ENCODE measurements at places on chromosomes 12 and 14. TPM values are rescaled to one million over a fixed set of nuclear protein-coding genes. Genes with fewer than 3 reads are reported as not detected.

GRCh38 chr12:88552610-88553079 lies 27.6 kb downstream of the KITLG start:
- DNase-seq: no peak

- DNase-seq: peak; percentile 96
These were observed 33.3 kb downstream of the MIA2 start for GRCh38 chr14:39266871-39267607.

- DNase-seq: no peak
These were observed 37.3 kb downstream of the PTGER2 start for GRCh38 chr14:52351233-52352060.

RNASE3 gene
- not detected for total RNA-seq

SIRT4 gene
- total RNA-seq: 2.4 TPM

DNA sequence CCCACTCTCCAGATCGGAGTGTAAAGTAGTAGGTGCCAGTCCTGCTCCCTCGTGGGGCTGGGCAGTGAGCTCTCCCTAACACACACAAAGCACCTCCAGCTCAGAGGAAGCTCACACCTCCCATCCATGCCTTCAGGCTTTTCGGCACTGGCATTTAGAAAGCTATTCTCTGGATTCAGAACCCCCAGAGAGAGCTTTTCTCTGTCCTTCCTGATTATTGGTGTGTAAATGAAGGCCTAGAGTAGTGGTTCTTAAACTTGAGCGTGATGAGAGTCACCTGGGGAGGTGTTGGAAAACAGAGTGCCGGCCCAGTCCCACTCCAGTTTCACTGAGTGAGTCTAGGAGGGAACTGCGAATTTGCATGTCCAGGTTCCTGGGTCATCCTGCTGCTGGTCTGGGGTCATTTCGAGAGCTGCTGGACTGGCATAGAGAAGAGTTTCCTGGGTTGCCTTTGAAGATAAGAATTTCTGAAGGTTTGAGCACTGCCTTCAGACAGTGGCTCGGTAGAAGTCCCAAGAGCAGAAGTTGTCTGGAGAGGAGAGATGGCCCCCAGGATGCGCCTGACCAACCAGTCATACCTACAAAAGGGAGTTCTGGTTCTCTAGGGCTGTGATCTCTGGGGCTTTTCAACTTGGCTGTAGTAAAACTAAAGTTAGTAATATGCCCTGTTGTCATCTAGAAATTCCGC lies 15.1 kb downstream of the CD9 start:
- no peak for DNase-seq

- no peak for DNase-seq
These were observed 87.1 kb downstream of the GPR135 start for GRCh38 chr14:59377991-59378601.

- no peak for DNase-seq
These were observed 104.7 kb upstream of the RAP1B start for GRCh38 chr12:68505970-68506369.

GRCh38 chr12:132218915-132219314 lies 74.7 kb downstream of the NOC4L start:
- no peak for DNase-seq

- DNase-seq: no peak
These were observed 237.6 kb upstream of the AMIGO2 start for GRCh38 chr12:47317175-47317915.

DNA sequence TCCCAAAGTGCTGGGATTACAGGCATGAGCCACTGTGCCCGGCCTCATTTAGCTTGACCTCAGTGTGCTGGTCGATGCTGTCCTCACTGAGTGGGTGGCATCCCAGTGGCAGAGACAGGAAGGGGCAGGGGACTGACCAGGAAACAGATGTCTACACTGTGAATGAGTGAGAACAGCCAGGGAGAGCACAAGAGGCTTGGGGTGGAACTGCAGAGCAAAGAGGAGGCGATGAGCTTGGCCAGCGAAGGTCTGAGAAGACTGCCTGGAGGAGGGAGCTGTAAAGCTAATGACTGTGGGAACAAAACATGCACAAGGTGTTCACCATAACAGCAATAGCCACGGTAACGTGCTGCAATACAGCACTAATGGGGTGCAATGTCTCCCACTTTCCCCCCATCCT lies 57.2 kb upstream of the BEGAIN start:
- no peak for DNase-seq

- no peak for DNase-seq
These were observed 43.8 kb upstream of the CLMN start for GRCh38 chr14:95363468-95363954.

GRCh38 chr14:36426113-36426512 lies 93.9 kb downstream of the NKX2-1 start:
- DNase-seq: no peak

GRCh38 chr14:91078095-91078737 lies 17.8 kb upstream of the RPS6KA5 start:
- no peak for DNase-seq

NEUROD4 gene
- total RNA-seq: not detected

TCTN1 gene
- total RNA-seq: 20.7 TPM

RDH11 gene
- 18.3 TPM for total RNA-seq

BDKRB1 gene
- not detected for total RNA-seq

DNA sequence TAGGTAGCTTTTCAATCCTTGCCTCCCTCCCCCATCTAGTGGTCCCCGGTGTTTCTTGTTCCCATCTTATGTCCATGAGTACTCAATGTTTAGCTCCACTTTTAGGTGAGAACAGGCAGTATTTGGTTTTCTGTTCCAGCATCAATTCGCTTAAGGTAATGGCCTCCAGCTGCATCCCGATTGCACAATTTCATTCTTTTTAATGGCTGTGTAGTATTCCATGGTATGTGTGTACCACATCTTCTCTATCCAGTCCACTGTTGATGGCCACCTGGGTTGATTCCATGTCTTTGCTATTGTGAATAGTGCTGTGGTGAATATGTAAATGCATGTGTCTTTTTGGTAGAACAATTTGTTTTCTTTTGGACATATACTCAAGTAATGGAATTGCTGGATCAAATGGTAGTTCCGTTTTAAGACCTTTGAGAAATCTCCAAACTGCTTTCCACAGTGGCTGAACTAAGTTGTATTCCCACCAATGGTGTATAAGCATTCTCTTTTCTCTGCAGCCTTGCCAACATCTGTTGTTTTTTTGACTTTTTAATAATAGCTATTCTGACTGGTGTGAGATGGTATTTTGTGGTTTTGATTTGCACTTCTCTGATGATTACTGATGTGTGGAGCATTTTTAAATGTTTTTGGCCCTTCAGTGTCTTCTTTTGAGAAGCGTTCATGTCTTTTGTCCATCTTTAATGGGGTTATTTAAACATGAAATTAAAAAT lies 34.2 kb upstream of the ASPG start:
- no peak for DNase-seq

DNA sequence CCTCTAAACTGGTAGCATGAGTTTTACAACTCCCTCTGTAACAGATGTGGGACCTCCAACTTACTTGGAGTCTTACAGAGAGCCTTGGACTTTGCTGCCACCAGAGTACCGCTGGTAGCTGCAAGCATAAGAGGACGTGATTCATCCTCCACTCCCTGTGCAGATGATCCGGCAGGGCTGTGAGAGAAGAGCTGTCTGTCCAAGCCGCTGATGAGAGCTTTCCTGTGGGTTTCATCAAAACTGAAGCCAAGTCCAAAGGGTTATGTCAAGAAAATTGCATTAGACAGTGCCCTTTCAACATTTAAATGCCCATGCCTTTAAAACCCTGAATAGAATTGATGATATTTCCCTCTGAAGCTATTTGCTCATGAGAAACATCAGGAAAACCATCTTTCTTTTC lies 85.8 kb downstream of the LLPH start:
- no peak for DNase-seq

- no peak for DNase-seq
These were observed 341.5 kb upstream of the FAR2 start for GRCh38 chr12:28807535-28807934.

- DNase-seq: no peak
These were observed 53.1 kb downstream of the TAOK3 start for GRCh38 chr12:118319627-118320026.

DNA sequence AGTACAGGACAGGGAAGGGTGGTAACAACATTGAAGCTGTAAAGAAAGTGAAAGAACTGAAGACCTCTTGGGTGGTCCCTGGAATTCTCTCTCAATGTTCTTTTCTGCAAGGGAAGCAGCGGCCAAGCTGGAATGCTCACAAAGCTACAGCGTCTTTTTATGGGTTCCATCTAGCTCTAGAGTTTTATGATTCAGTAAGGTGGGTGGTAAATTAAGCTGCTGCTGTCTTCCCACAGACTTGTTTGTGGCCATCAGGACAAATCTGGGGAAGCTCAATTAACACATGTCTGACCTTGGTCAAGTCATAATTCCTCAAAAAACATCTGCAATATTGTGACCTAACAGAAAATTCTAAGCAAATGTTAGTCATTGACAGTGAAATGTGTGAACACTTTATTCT lies 139.1 kb downstream of the MED13L start:
- no peak for DNase-seq

SPX gene
- total RNA-seq: 10.0 TPM

MYL2 gene
- total RNA-seq: 24,495 TPM

DNA sequence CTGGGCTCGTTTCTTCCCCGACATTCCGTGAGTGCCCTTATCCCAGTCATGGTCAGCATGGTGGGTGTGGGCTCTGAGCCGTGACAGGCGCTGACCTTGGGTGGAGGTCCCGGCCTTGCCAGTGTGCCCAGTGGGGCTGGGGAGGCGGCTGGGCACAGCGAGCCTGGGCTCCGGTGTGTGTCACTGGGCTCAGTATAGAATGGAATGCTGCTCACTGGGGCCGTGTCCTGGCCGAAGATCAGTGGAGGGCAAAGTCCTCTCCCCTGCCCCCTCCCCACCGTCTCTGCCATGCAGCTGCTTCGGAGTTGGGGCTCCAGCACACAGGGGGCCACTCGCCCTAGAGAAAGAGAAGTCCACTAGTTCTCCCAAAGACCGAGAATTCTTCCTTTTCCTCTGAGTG lies 164.4 kb downstream of the TSPAN9 start:
- DNase-seq: no peak

- DNase-seq: no peak
These were observed 52.9 kb downstream of the GNS start for GRCh38 chr12:64706306-64706705.

MYH7 gene
- total RNA-seq: 13,582 TPM

GRCh38 chr12:1566449-1567135 lies 27.8 kb downstream of the FBXL14 start:
- no peak for DNase-seq

STAC3 gene
- 0.94 TPM for total RNA-seq

- DNase-seq: peak; percentile 78
These were observed 42.5 kb downstream of the SMIM41 start for GRCh38 chr12:52121824-52122539.

GRCh38 chr14:103483600-103483999 lies 39.0 kb downstream of the CKB start:
- no peak for DNase-seq

DNA sequence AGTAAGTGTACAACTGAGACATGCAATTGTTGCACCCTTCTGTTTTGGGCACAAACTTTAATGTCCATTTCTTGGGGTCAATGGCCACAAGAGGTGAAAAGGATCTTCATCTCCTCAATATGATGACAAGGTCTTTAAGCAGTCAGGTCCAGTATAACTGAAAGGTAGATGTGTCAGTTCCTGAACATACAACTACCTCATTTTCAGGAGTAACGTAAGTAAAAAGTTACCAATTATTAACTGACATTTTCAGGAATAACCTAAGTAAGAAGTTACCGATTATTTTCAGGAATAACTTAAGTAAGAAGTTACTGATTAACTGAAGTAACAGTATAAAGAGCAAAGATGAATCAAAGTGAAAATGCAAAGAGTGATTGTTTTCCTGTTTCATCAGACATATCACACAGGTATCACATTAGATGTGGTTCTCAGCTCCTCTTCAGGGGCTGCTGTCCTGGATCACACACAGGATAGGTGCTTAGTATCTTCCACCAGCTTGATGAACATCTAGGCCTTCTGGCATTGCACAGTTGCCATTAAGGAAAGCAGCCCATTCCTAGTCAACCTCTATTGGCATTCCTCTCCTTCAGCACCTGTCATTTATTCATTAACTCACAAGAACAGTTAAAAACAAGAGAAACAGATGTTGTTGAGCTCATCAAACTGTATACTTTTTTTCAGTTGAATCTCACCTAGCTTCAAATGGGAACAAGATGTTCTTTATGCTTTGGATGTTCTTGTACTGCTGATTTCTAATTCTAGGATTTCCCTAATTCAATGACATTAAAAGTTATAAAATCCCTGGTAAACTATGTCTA lies 200.0 kb downstream of the FOXG1 start:
- no peak for DNase-seq

ITGA7 gene
- 806 TPM for total RNA-seq

IL26 gene
- total RNA-seq: not detected

RNASE1 gene
- total RNA-seq: 171 TPM

EIF5 gene
- total RNA-seq: 222 TPM

GRCh38 chr12:111842556-111843396 lies 748 bp downstream of the MAPKAPK5 start:
- no peak for DNase-seq

- no peak for DNase-seq
These were observed at the start of gene HOTAIR for GRCh38 chr12:53974084-53975063. Gene HOTAIR, minus strand, starts transcription at chr12:53974954.

NPFF gene
- total RNA-seq: not detected

OTX2 gene
- total RNA-seq: not detected

DNA sequence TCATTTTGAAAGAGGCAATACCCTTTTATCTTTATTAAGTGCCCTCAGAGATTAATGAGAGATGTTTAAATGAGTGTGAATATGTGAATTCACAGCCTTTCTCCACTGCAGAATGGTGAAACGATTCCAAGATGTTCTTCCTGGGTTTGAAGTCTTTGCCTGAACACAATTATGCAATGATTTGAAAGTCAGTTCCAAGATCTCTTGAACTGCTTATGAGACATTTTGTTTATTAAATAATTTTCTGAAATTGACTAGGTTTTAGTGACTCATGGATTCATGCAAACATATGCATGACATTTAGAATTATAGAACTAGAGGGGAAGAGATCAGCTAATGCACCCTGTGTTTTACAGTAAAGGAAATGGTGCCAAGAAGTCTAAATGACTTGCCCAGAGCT lies 118.1 kb upstream of the SLC38A2 start:
- DNase-seq: no peak

B4GALNT1 gene
- 11.1 TPM for total RNA-seq

CELA1 gene
- not detected for total RNA-seq

- no peak for DNase-seq
These were observed 446.0 kb upstream of the DCN start for GRCh38 chr12:91628656-91629055.

GRCh38 chr12:52049286-52049685 lies 2.0 kb upstream of the NR4A1 start:
- no peak for DNase-seq

GRCh38 chr12:131830335-131830913 lies 2.2 kb downstream of the MMP17 start:
- peak; percentile 85 for DNase-seq

All from cardiac septum (tissue), 1 donor.